ENCODE measurements at places on chromosomes 3 and 15.

GRCh38 chr3:180267202-180267843 is 230.6 kb upstream of the PEX5L start:
- DNase-seq, result no peak

DNA sequence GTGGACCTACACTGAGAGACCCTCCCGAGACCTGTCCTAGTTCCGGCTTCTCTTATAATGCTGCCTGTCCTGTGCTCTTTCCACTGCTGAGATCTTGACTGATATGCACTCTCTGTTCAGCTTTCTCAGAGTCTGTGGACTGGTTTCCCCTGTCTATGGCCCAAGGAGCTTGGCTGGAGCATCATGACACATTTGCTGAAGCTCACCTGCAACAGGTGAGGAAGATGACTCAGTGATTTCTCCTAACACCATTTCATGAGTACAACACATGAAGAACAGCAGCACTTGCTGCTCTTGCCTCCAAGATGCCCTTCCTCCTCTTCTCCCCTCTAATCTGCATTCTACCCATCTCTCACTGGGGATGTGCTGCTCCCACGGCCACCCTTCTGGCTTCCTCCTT is 92.1 kb downstream of the DUT start:
- DNase-seq, result no peak

- no peak for DNase-seq
These were observed 71.0 kb downstream of the B3GNT5 start for GRCh38 chr3:183324083-183324482.

- DNase-seq, result no peak
These were observed 753 bp upstream of the FES start for GRCh38 chr15:90883526-90883975.

GRCh38 chr3:24496529-24497482 is 2.2 kb upstream of the THRB start:
- peak; percentile 76 for DNase-seq

GRCh38 chr3:186092360-186093070 is 16.4 kb downstream of the ETV5 start:
- DNase-seq, result no peak

DNA sequence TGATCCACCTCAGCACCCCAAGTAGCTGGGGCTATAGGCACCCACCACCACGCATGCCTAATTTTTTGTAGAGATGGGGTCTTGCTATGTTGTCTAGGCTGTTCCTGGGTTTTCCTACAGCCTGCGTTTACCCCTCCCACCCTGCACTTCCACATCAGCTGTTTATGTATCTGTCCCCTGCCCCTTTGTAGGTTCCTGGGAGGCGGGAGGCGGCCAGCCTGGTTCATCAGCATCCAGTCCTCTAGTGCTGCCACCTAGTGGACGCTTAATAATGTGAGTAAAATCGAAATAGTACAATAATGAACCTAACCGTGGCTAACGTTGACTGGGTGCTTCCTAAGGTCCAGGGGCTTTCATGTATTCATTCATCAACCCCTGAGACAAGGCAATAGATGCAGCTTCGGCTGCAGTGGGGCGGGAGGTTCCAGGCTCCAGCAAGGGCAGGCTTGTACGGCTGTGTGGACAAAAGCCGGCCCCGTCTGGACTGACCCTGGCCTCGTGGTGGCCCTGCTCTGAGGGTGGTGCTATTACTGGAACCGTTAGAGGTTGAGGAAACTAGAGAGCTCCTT is 1.2 kb upstream of the LCTL start:
- DNase-seq, result peak; percentile 75

DNA sequence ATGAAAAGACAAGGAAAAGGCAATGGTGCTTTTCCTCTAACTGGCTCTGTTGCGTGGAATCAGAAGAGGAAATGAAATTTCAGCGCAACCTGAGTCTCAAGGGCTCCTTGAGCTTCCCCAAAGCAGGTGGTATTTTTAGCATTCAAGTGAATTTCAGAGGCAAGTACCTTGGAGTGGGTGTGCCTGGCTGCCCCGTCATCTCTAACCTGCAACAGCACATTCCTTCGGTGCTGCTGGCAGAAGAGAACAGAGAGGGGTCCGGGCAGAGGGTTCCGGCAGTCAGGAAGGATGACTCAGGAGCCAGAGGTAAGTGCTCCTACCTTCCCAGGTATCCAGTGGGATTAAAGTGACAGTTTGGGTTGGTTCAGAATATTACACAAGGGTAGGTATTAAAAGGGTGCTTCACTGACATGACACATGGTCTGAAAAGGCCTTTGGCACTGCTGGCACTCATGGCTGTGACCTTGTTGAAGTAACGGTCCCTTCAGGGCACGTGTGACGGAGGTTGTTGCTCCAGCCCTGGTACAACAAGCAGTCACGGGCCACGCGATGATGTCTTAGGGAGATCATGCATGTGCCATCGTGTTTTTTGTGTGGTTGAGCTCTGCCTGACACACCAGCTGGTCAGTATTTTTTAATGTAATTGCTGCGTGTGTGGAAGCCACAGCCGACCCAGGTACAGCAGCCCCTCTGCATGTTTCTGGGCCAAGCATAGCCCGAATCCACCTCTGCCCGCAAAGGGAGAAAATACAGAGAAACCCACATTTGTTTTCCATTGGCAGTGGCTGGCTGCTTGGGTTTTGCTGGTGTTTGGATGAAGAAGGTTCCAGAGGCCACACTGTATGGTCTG is 75.7 kb downstream of the LRRK1 start:
- no peak for DNase-seq

DNA sequence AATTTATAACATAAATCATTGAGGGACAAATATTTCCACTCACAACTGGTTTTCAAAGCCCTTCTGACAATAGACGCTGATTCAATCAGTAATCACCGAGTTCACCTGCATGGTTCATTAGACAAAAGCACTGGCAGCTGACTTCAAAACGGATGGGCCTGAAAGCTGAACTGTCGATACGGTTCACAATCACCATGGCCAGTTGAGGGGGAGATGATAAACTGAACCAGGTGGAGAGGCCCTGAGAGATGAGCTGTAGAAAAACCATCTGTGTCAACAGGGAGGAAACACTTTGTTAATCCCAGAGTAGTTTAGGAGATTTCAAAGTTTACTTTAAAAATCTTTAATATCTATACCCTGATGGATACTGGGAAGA is 75.0 kb downstream of the PEX5L start:
- DNase-seq, result no peak

GRCh38 chr15:71921191-71921590 is 110.8 kb downstream of the NR2E3 start:
- DNase-seq, result no peak

DNA sequence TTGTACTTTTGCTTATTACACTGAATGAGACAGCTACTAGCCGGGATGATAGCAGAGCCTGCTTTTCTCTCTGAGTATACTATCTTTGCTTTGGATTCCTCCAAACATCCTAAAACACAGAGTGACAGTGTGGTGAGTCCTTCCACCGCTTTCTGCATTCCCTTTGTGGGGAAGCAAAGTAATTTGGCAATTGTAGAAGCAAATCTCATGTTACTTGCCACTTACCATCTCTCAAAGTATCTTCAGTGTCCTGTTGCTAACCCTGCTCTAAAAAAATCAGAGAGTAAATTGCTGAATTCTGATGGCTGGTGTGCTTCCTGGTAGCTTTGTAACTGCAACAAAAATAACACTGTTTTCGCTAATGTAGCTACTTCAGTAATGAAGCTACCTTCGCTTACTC is 92.4 kb upstream of the LRRFIP2 start:
- no peak for DNase-seq

GRCh38 chr3:73480187-73480672 is 144.5 kb downstream of the PDZRN3 start:
- no peak for DNase-seq

GRCh38 chr3:76502076-76502475 is 537.8 kb upstream of the ROBO2 start:
- DNase-seq, result no peak

DNA sequence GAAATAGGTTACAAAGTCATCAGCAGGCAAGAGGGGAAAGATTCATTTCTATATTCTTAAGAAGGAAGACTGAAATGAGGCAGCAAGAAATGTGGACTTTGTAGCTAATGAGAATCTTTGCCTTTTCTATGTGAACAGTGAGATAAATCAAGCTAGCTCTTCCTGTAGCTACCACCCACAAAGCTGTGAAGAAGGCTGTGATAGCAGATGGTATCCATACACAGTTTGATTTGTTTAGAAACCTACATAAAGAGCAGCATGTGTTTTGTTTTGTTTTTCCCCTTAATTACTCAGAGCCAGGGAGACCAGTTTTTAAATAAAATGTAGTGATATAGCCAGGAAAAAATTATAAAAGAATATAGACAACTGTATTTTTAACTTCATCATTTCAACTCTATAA is 45.5 kb downstream of the TEX9 start:
- DNase-seq, result no peak

GRCh38 chr15:89132611-89133507 is 44.6 kb downstream of the ABHD2 start:
- no peak for DNase-seq

- no peak for DNase-seq
These were observed 466.5 kb downstream of the ROBO2 start for GRCh38 chr3:77506384-77506783.

- DNase-seq, result no peak
These were observed 166.5 kb downstream of the USP13 start for GRCh38 chr3:179819379-179819778.

DNA sequence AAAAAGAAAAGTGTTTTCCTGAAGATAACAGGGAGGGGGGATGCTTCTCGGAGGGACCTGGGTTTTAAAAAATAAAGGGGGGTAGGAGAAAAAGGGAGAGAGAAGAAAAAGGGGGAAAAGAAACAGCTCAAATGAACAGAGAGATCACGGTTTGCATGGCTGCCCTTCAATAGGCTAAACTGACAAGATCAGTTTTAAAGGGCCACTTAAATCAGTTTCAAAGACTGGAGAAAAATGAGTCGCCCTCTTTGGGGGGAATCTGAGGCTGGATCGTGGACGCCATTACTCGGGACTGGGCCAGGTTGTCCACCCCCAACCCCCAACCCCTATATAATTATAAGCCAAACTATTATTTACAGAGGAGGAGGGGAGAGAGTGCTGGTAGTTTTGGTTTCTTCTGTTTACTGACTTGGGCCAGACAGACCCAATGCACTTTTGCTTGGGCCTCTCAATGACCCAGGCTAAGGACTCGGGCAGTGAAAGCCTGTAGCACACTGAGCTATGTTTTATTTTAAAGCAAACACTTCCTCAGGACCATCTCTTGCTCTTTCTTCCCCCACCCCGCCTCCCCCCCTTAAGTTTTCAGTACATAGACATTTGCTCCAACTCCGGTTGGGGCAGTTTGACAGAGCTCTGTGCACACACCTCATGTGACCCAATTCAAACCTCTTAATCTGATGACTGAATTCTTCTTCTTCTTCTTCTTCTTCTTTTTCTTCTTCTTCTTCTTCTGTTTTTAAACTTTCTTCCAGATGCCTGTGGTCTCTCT is 6.3 kb downstream of the NR2F2 start:
- DNase-seq, result no peak

GRCh38 chr15:91866971-91867372 is 13.5 kb downstream of the SLCO3A1 start:
- DNase-seq, result no peak

GRCh38 chr15:56792211-56792610 is 58.9 kb upstream of the ZNF280D start:
- no peak for DNase-seq

- peak; percentile 71 for DNase-seq
These were observed 72.2 kb downstream of the DLG1 start for GRCh38 chr3:197226179-197226578.

- no peak for DNase-seq
These were observed 1.5 kb downstream of the ABHD5 start for GRCh38 chr3:43692085-43692855.

DNA sequence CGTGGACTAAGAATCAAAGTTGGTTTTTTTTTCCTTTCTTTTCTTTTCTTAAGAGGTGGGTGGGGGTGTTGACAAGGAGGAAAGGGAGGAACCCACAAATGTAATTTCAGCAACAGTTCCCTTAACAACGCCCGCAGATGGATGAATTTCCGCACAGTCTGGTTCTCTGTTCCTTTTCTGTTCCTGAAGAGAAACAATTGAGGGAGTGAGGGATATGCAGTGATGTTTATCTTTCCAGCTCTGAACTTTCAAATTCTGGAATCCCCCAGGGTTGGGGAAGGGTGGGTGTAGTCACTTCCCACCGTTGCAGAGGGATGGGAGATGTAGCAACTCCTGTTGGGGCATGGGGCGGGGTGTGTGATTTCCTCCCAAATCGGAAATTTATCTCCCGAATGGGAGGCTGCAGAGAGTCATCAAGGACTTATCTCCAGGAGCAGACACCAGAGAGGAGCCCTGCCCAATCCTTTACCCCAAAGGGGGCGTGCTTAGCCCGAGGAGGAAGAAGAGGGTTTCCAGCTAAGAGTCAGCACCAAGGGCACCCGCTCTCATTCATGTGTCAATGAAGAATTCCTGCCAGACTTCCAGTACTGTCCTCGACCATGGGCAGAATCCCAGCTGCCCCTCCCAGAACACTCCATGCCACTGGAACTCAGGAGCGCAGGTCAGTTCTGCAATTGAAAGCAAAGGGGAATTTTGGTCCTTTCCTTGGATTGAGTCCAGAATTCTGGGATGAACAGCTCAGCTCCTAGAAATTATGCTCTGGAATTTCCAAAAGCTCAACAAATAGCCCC is 35.0 kb upstream of the CFAP161 start:
- DNase-seq, result no peak

DNA sequence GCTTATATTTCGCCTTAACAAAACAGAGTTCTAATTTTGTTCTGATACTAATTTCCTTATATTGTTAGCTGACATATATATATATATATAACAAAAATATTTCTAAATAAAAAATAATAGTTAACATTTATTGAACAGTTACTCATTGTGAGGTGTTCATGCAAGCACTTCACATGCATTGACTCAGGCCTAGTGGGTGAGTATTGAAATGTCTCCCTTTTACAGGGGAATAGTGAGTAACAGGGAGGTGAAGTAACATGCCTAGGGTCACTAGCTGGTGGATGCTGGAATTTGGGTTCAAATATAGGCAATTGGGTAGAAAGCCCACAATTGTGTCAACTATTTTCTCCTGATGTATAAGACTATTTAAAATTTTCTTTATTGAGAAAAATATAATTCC is 102.6 kb upstream of the ZPLD1 start:
- no peak for DNase-seq

GRCh38 chr3:171295484-171296373 is 164.5 kb downstream of the TNIK start:
- no peak for DNase-seq

GRCh38 chr15:97849183-97849582 is 111.3 kb upstream of the ARRDC4 start:
- no peak for DNase-seq

DNA sequence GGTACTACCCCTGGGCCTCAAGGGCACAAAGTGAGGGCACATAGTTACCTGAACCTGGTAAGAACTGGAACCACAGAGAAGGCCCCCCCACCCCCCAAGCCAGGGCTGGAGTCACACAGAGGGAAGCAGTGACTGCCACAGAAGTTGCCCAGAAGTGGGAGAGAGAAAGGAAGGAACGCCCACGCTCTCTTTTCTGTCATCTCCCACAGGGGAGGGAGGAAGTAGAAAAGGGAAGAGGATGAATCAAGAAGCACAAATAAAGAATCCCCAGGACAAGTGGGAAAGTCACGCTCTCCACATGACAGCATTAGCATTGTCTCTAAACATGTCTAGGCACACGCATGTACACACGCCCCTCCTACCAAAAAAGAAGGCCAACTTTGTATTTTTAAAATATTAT is 114.7 kb upstream of the FRMD4B start:
- DNase-seq, result no peak
